HFFc6 (cell line): ENCODE measurements at places on chromosomes 1 and 21. TPM values are rescaled to one million over a fixed set of nuclear protein-coding genes. Genes with fewer than 3 reads are reported as not detected.

GRCh38 chr1:101237229-101237837 is 514 bp downstream of the S1PR1 start:
- DNase-seq = peak; percentile 48

- DNase-seq = no peak
These were observed 50.6 kb downstream of the L1TD1 start for GRCh38 chr1:62245201-62245600.

DNA sequence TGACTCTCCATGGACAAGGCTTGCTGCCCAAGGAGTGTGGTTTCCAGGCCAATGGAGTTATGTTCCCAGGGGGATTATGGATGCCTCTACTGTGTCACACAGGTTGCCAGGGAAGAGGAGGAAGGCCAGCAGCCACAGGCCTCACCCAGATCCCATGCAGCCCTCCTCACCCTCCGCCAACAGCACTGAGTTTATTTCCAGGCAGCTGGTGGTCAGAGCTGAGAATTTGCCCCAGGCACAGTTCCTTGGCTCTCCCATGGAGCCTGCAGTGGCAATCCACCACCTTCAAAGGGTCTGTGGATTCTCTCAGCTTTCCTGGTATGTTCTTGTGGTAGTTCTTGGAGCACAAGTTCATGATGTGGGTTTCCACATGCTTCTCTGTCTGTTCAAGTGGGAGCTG is 79.2 kb downstream of the NTNG1 start:
- peak; percentile 28 for DNase-seq

DNA sequence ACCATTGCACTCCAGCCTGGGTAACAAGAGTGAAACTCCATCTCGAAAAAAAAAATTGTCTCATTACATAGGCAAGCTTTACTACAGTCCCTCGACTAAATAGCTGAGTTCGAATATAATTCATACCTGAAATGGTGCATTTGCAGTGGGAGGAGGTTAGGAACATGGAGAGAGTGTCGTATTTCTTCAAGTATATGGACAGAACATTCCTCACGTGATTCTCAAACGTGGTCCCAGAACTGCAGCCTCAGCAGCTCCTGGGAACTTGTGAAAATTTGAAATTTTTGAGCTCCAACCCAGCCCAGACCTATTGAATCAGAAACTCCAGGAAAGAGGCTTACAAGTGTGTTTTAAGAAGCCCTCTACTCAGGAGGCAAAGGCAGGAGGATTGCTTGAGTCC is 7.2 kb downstream of the CDA start:
- no peak for DNase-seq

GRCh38 chr21:43207868-43208267 is 39.1 kb downstream of the CRYAA start:
- DNase-seq = no peak

DNA sequence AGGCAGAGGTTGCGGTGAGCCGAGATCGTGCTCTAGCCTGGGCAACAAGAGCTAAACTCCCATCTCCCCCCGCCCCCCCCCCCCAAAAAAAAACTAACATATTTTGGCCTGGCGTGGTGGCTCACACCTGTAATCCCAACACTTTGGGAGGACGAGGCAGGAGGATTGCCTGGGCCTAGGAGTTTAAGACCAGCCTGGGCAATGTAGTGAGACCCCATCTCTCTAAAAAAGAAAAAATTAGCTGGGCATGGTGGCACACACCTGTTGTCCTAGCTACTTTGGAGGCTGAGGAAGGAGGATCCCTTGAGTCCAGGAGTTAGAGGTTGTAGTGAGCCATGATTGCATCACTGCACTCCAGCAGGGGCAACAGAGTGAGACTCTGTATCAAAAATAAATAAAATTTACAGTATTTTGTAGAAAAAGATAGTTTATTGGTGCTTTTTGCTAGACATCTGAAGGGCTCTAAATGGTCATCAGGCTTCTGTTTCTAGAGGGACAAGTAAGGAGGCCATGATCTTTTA is 9.0 kb downstream of the YTHDF2 start:
- DNase-seq = no peak

DNA sequence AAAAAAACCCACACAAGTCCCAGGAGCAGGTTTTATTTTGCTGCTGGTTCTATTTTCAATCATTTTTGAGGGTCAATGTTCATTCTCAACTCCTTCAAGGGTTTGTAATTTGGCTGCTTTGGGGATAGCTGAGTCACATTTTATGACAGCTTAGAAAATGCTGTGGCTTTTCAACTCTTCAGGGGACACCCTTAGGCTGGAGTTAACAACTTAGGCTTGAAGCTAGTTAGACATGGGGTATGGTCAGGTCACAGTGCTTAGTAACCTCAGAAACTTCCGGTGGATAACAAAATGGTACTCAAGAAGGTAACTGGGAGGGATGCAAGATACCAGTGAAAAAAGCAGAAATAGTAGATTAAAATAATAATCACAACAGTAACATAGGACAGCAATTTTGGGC is 308.8 kb downstream of the HHIPL2 start:
- no peak for DNase-seq

- DNase-seq = no peak
These were observed 31.0 kb downstream of the CD53 start for GRCh38 chr1:110903853-110904500.

C2CD4D gene
- not detected in 3 replicates for total RNA-seq

DNA sequence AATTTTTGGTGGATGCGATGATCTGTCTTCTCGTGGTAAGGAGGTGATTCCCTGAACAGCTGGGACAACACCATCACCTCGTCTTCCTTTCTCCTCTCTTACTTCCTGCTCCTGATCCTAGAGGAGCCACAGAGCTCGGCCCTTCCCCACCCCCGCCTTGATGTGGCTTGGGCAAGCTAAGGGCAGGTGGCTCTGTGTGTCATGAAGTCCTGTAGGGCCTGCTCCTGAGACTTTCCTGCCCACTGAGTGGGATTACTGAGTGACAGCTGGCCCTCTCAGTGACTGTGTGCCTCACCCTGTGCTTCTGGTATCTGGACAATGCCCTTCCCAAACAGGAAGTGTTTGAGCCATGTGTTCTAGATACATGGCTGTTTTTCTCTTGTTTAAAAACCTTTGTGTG is 153.0 kb downstream of the KCNJ6 start:
- no peak for DNase-seq

DNA sequence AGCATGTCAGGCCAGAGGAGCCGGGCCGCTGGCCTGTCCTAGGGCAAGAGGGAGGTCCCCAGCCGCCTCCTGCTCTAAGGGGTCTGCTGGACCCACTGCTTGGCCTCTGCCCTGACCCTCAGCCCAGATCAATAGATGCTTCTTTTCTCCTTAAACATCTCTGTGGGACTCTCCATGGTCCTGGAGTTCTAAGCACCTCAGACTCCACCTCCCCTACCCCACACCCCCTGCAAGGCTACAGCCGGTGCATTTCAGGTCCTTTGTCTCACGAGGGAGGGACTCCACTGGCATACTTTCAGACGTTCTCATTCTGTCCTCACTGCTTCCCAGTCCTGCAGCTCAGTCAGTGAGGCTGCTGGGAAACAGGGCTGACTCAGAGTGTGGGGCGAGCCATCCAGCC is 11.0 kb downstream of the CNTN2 start:
- DNase-seq = no peak
